Adipocyte (in vitro differentiated cells): ENCODE measurements at places on chromosomes 13 and 19.
A peak's percentile ranks its signal among the peaks of the same experiment; 100 is the strongest.

- no peak for DNase-seq
These were observed 2.7 kb upstream of the ASPDH start for GRCh38 chr19:50516456-50516855.

- DNase-seq, result peak; percentile 18
These were observed 4.0 kb downstream of the PDS5B start for GRCh38 chr13:32590266-32590665.

DNA sequence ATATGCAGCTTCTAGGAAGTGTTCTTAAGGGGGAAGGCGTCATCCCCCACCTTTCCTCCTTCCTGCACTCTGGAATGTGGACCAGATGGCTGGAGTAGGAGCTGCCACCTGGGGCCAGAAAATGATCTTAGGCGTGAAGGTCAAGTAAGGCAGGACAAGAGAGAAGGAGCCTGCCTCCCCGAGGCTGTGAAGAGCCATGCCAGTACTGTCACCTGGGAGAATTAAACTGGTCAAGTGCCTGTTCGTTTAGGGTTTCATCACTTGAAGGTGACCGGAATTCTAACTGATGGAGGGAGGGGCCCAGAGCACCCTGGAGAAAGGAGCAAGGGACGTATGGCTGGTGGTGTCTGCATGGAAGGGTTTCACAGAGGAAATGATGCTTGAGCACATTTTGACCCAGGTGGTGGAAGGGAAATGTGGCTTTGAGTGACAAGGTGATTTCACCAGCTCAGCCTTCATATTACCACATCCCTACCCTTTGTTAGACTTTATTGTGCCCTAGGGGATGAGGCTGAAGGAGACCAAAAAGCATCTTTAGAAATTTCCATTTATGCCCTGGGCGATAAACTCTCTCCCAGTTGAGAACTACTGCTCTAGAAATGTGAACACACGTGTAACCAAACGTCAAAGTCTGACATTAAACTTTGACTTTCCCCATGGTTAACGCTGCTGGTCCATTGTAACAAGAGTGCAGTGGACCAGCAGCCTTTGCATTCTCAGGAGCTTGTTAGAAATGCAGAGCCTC lies 37.5 kb downstream of the PPP2R1A start:
- DNase-seq, result no peak

- no peak for DNase-seq
These were observed 102.2 kb downstream of the MTUS2 start for GRCh38 chr13:28922341-28922740.

DNA sequence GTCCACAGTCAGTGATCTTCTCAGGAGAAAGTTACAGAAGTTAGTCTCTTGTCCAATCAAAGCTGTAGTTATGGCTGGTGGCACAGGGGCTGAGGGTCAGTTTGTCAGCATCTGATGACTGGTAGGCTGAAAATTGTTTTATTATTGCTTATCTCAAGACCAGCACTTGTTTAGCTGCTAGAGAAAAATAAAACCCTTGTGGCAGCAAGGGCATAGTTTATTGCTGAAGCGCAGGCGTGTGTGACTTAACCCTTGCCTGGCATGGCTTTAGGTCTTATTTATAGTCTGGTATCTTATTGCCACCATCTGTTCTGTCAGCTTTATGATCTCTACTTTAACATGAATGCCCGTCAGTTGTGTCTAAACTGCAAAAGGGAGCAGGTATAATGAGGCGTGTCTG lies 154.7 kb downstream of the USP12 start:
- DNase-seq, result no peak

- no peak for DNase-seq
These were observed 10.5 kb upstream of the ZNF112 start for GRCh38 chr19:44367024-44367423.

GRCh38 chr19:38263689-38264485 lies 486 bp upstream of the SPINT2 start:
- DNase-seq, result peak; percentile 49

GRCh38 chr19:39698535-39698934 lies 5.7 kb upstream of the LGALS14 start:
- DNase-seq, result no peak

DNA sequence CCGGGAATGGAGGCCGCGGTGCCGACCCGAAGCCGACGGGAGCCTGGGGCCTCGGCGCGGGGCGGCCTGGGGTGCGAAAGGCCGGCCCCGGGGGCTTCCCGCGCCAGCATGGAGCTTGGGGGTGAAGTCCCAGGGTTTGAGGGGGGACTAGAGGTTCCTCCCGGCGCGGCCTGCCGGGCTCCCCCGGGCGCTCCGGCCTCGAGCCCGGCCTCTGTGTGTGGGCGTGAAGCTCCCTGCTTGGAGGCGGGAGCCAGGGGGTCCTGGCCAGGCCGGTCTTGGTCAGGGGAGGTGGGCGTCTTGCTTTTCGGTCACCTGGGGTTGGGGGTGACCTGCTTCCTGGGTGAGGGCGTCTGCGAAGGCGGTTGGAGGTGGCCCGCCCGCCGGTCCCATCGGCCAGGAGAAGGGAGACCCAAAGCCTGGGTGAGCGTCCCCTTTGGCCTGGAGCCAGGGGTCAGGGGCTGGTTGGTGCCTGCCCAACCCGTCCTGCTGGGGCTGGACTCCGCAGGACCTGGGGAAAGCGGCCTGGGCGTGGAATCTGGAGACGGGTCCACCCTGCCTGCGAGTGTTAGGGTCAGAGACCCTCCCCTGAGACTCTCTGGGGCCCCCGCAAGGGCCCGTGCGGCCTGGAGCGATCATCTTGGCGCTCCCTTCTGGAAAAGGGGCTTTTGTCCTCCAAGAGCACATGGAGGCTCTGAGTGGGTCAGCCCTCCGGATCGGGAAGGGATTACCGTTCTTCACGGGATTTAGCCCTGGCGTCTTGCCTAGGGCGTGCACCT lies 535 bp downstream of the BSG start:
- DNase-seq, result peak; percentile 80

DNA sequence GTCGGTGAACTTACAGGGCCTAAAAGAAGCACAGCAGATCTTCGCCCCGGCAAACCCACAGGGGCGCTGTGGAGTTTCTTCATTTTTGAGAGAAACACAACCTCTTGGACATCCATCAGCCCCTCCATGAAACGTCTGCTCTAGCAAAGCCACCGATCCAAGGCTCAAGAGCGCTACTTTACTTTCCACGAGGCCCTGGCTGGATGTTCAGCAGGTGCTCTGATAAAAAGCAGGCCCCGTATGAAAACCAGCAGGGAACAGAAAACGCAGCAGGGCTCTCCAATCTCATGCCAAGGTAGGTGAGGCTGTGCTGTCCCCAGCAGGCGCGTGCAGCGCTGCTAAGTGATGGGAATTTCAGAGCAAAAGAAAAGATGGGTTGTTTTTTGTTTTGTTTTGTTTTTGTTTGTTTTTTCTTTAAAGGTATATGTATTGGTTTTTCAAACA lies 86.7 kb downstream of the IRS2 start:
- no peak for DNase-seq

- DNase-seq, result no peak
These were observed 416.4 kb downstream of the ITGBL1 start for GRCh38 chr13:101868585-101869469.

- no peak for DNase-seq
These were observed 43.8 kb upstream of the ITM2B start for GRCh38 chr13:48189171-48189570.

DNA sequence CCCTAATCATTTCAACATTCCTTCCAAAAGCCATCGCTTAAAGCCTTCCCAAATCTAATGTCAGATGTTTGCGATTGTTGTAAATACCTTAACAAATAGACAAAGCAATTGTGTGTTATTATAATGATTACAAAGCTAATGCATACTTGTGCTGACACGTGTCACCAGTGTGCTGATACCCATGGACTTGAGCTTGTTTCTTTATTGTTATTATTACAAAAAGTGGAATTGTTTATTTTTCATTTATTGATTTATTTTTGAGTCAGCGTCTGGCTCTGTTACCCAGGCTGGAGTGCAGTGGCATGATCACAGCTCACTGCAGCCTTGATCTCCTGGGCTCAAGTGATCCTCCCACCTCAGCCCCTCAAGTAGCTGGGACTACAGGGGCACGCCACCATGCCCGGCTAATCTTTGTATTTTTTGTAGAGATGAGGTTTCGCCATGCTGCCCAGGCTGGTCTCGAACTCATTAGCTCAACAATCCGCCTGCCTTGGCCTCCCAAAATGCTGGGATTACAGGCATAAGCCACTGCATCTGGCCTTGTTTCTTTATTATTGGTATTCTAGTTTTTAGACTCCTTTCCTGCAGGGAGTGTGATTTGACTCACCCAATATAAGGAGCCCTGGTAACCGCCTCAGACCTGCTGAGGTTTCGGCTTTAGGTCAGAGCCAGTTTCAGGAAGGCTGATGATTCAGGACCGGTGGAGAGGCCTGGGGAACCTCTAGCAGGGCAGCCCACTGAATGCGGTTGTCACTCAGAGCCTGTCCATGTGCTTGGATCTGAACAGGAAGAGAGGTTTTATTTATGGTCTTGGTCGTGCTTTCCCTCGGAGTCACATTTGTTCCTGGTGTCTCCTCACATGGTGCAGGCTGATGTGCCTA lies 2.1 kb upstream of the FBXO17 start:
- no peak for DNase-seq

DNA sequence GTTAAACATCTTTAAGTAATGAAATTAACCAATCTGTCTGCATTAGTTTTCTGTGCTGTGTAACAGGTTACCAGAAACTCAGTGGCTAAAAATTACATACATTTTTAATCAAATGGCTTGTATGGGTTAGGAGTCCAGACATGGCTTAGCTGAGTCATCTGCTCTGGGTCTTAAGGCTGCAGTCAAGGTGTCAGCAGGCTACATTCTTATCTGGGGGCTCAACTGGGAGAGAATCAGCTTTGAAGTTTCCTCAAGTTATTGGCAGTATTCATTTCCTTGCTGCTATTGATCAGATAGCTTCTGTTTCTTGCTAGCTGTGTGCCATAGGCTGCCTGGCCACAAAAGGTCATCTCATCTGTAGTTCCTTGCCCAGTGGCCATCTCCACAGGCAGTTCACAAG lies 1163.0 kb downstream of the DIAPH3 start:
- DNase-seq, result no peak

DNA sequence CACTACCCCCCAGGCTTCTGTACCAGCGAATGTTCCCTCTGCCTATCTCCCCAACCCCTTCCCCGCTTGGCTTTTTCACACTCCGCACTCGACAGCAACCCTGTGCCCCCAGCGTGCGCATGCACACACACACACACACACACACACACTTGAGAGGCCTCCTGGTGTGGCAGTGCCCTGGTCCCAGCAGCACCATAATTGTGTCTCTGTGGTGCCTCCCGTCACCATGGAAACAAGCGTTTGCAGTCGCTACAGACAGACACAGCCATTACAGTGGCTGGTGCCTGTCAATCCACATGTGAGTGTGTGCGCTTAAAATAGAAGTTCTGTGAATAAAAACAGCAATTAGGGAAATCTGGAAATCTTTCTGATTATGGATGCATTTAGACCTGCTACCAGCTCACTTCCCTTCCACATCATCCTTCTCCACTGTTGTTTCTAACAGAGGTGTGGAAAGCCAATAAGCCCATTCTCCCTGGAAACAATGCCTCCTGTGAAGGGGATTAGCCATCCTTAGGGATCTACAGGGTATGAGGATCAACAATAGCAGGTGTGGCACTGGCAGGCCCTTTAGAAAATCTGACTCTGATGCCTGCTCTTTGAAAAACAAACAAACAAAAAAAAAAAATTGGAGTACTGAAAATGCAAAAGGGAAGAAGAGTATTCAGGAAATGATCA lies 146.3 kb downstream of the DCLK1 start:
- DNase-seq, result no peak

DNA sequence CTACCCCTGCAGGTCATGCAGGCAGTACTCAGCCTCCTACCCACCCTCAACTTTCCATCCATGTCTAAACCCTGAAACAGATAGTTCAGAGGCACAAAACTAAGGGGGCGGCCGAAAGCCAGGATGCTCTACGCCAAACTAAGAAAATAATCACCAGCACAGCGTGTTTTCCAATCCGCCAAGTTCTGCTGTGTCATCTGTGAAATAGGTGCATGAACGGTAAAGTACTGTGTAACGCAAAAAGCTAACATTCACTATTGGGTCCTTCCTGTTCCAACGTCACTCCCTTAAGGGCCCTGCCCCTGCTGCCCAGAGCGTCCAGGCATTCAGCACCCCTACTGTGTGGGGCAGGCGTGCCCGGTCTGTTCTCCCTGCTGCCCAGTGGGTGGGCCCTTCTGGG lies 12.2 kb upstream of the TIMM44 start:
- DNase-seq, result no peak

DNA sequence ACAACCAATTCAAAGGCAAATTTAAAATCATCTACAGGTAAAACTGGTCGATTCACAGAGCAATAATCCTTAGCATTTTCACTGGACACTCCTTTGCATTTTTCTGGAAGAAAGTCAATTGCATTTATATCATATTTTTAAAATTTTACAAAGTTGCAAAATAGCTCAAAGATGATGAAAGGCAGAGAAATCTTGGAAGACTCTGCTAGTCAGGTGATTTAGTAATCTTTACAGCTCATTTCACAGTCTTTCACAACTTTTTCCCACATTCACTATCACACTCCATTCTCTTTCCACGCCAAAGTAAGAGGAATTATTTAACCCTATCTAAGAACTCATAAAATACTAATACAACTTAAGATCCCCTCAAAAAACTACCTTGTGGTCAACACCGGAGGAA lies 1063.8 kb downstream of the EFNB2 start:
- DNase-seq, result peak; percentile 89

DNA sequence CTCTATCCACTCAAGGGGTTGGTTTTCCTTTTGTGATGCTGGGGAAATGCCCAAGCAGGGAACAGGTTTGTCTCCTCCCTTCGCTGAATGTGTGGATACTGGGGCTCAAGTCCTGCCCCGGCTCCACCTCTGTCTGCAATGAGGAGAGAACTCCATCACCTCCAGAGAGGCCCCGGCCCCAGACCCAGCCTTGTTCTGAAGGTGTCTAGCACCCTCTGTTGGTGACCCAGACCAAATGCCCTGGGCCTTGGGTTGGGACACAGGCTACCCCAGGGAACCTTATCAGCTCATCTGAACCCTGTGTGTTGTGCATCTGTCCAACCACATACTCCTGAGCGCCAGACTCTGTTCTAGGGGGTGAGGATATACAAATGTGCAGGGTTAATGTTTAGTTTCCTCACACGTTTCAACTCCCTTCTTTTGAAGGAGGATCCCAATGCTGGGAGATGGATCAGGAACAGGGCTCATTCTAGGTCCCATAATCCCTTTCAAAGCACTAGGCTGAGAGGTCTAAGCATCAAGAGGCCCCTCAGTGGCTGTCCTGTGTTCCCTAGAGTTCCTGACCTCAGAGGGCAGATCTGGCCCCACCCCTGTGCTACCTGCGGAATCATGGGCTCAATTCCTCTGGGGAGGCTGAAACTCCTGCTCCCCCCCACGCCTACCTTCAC lies 112.5 kb upstream of the SLC7A1 start:
- peak; percentile 58 for DNase-seq
